ENCODE measurements at places on chromosomes 6 and 20. TPM values are rescaled to one million over a fixed set of nuclear protein-coding genes. Genes with fewer than 3 reads are reported as not detected.

HSPA12B gene
- total RNA-seq, result 3.4 TPM

DNA sequence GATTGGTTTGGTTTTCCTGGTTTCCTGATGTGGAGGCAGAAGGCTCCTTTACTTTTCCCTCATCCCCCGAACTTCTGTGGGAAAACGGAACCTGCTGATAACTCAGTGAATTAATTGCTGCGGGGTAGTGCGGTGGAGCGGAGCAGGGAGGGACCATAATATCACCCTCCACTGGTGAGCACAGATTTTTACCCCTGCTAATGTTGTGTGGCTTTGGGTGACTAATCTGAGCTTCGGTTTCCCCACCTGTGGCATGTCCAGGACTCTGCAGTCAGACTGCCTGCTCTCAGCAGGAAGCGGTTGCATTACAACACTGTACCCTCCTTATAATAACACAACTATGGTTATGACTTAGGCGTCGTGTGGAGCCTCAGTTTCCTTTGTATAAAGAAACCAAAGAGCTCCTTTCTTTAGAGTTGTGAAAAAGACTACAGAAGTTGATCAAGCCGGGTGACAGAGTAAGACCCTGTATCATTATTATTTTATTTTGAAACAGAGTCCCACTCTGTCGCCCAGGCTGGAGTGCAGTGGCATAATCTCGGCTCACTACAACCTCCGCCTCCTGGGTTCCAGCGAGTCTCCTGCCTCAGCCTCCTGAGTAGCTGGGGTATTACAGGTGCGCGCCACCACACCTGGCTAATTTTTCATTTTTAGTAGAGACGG, 2.2 kb upstream of the ID1 start:
- H3K27ac ChIP-seq, result no peak overlapping the region
- H3K4me1 ChIP-seq, result no peaks in the 10 kb centered on the region
- no peaks in the 10 kb centered on the region for H3K27me3 ChIP-seq
- H3K36me3 ChIP-seq, result no peaks in the 10 kb centered on the region
- no peak overlapping the region for H3K4me3 ChIP-seq

DNA sequence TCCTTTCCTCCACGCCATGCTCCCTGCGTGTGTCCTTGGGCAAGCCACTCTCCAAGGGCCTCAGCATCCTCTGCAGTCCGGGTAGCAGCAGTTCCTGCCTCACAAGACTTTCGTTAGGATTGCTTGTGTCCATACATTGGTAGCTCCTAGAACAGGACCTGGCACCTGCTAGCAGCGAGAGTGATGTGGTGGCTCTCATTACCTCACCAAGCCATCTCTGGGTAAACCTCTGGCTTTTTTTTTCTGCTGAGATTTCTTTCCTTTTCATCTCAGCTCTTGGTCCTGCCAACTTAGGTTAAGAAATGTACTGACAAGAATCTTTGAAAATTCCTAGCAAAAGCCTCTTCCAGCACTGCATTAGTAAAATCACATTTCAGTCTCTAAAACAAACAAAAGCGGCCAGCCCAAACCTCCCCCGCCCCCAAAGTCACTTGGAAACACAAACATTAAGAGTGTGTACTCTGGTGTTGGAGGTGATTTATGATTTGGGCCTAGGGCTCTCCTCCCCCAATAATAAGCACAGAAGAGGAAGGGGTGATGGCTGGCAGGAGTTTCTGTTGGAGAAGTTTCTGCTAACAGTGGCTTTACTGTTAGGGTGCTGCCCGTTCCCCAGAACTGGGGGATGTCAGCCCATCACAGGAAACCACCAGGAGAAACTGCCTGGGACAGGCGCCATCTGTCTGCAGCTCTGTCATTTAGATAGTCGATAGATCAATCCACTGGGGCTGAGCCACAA, 199.2 kb downstream of the CD83 start:
- DNase-seq, result no peak
- H3K27me3 ChIP-seq, result no peaks in the 10 kb centered on the region
- H3K4me3 ChIP-seq, result no peak overlapping the region
- no peaks in the 10 kb centered on the region for H3K36me3 ChIP-seq
- H3K27ac ChIP-seq, result no peak overlapping the region
- no peaks in the 10 kb centered on the region for H3K4me1 ChIP-seq

LIN28B gene
- total RNA-seq, result not detected

GRCh38 chr20:1001911-1002681, at the start of gene RSPO4:
Gene RSPO4, minus strand, starts transcription at chr20:1002311. Its CDS starts 147 bp downstream, at chr20:1002164.
- no peaks in the 10 kb centered on the region for H3K4me1 ChIP-seq
- H3K36me3 ChIP-seq, result no peaks in the 10 kb centered on the region
- no peak within 1 kb of the TSS for H3K27ac ChIP-seq
- H3K27me3 ChIP-seq, result peaks cover 41% of the 10 kb centered on the region

DNA sequence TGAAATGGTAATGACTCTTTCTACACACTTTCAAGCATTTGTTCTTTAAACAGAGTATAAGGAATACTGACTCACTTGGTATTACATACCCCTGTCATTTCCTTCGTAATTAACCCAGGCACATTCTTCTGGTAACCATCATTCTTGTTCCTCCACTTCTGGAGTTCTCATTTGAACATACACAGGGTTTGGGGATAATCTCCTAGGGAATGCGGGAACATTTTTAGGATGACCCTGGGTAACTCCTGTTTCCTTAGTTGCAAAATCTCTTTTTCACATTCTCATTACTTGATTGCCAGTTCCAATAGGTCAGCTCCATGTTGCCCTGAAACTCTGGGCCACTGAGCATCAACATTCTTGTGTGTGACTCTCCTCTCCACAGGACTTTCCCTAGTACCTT, 51.5 kb upstream of the E2F3 start:
- H3K4me1 ChIP-seq, result no peaks in the 10 kb centered on the region
- H3K36me3 ChIP-seq, result no peaks in the 10 kb centered on the region
- no peak overlapping the region for H3K4me3 ChIP-seq
- no peak for DNase-seq
- no peak overlapping the region for H3K27ac ChIP-seq

DNA sequence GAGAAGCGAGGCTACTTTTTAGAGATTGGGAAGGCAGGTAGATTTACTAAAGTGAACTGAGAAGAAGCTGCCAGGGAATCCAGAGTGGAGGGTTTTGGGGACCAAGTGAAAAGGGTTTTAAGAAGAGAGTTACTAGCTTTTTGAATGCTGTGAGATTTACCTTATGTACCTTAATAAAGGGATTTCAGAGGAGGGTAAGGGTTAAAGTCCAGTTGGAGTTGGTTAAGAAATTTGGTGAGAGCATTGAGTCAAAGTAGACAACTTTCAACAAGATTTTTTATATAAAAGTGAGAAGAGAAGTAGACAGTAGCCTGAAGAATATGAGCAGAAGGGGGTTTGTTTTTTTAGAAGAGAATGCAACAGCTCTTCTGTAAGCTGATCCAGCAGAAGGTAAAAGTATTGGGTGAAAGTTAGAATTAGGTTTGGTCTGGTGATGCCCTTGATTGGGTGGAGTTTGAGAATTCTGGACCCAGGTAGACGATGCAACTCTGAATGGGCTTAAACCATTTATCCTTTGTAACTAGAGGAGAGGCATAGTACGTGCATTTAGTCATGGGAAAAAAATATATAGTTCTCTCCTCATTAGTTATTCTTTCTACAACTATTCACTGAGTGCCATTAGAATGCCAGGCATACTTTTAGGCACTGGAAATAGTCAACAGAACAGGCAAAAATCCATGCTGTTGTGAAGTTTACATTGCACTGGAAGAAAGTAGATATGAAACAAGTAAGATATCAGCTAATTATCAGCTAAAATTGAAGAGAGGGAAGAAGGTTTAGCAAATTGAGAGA, 44.8 kb downstream of the ATRN start:
- DNase-seq, result no peak
- H3K27me3 ChIP-seq, result no peaks in the 10 kb centered on the region
- H3K27ac ChIP-seq, result no peak overlapping the region
- no peaks in the 10 kb centered on the region for H3K4me1 ChIP-seq
- H3K36me3 ChIP-seq, result no peaks in the 10 kb centered on the region

CD83 gene
- 118 TPM for total RNA-seq

IL20RA gene
- 8.6 TPM for total RNA-seq

DNA sequence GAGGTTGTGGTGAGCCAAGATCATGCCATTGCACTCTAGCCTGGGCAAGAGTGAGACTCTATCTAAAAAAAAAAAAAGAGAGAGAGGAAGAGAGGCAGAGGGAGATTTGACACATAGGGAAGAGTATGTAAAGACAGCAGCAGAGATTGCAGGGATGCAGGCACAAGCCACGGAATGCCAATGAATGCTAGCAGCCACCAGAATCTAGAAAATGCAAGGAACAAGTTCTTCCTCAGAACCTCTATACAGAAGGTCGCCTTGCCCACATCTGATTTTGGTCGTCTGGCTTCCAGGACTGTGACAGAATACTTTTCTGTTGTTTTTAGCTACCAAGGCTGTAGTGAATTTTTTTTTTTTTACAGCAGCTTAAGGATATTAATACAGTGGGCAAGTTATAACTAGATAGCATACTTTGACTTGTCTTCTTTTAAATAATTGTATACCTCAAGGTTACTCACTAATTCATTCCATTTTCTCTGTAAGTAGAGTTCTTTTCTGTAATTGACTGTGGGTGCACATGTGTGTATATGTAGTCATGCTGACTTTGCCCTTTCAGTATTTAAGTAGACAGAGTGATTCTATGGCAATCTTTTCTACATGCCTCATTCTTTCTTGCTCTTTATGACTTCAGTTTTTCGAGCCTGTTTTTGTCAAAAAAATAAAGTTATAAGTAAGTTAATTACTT, 402.2 kb downstream of the GJA1 start:
- no peak overlapping the region for H3K4me3 ChIP-seq
- H3K27ac ChIP-seq, result no peak overlapping the region
- DNase-seq, result no peak
- no peaks in the 10 kb centered on the region for H3K36me3 ChIP-seq
- H3K27me3 ChIP-seq, result no peaks in the 10 kb centered on the region
- no peaks in the 10 kb centered on the region for H3K4me1 ChIP-seq

OTOR gene
- total RNA-seq, result not detected

GRCh38 chr6:1235825-1236224, 76.1 kb upstream of the FOXQ1 start:
- H3K36me3 ChIP-seq, result no peaks in the 10 kb centered on the region
- no peak overlapping the region for H3K4me3 ChIP-seq
- no peak for DNase-seq
- no peaks in the 10 kb centered on the region for H3K27me3 ChIP-seq
- no peak overlapping the region for H3K27ac ChIP-seq
- H3K4me1 ChIP-seq, result no peaks in the 10 kb centered on the region

- no peaks in the 10 kb centered on the region for H3K27me3 ChIP-seq
- no peaks in the 10 kb centered on the region for H3K4me1 ChIP-seq
- no peak overlapping the region for H3K4me3 ChIP-seq
Observed at GRCh38 chr20:5895626-5896025, 54.7 kb downstream of the TRMT6 start.

- no peak for DNase-seq
- peaks cover 13% of the 10 kb centered on the region for H3K4me1 ChIP-seq
- no peaks in the 10 kb centered on the region for H3K27me3 ChIP-seq
- peak overlapping the region; percentile 69 for H3K27ac ChIP-seq
- H3K4me3 ChIP-seq, result no peak overlapping the region
Observed at GRCh38 chr20:44166477-44166876, 20.5 kb downstream of the JPH2 start.

- no peaks in the 10 kb centered on the region for H3K27me3 ChIP-seq
- DNase-seq, result no peak
- peaks cover 14% of the 10 kb centered on the region for H3K4me1 ChIP-seq
- H3K4me3 ChIP-seq, result no peak overlapping the region
- no peaks in the 10 kb centered on the region for H3K36me3 ChIP-seq
Observed at GRCh38 chr6:108242721-108243120, 18.1 kb downstream of the SNX3 start.

DNA sequence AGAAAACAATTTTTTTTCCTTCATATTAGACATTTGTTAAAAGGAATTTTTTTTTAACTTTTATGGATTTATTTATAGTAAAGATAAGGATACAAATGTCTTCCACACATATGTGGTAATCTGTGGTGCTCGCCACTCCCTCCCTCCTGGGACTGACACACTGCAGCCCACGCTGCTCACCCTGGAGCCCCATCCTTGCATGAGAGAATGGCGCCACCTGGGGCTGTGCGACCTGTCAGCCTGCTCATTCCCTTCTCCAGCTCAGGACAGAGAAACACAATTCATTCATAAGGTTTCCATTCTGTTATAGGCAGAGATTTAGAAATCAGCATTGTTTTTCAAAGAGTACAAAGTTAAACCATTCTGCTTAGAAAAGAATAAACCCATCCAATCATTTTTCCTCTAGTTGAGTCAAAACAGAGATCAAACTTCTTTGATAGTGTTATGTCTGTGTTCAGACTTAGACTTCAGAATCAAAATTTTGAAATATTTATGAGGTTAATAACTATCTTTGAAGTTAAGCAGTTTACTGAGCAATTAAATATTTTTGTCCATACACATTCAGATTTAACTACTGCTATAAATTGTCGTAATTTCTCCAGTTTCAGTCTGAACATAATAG, 42.8 kb upstream of the DYNLRB1 start:
- no peak for DNase-seq
- no peak overlapping the region for H3K27ac ChIP-seq
- no peak overlapping the region for H3K4me3 ChIP-seq
- no peaks in the 10 kb centered on the region for H3K4me1 ChIP-seq

MUCL3 gene
- total RNA-seq, result not detected

LY6G6F gene
- total RNA-seq, result not detected

DNA sequence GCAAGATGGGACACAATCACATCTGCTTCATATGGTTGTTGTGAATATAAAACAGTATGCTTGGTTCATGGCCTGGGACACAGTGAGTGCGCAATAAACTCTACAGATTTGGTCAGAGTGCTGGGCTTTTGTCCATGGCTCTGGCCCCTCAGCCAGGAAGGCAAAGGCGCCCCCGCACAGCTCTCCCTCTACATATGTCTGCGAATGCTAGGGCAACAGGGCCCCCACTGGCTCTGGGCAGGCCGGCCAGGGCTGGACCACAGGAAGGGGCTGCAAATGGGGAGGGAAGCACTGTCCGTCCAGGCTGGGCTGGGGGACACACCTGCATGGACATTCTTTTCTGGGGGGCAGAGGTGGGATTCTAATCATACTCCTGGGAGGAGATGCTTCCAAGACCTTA, 151.8 kb upstream of the MLN start:
- no peaks in the 10 kb centered on the region for H3K36me3 ChIP-seq
- H3K27me3 ChIP-seq, result no peaks in the 10 kb centered on the region
- no peaks in the 10 kb centered on the region for H3K4me1 ChIP-seq
- DNase-seq, result no peak

- H3K4me1 ChIP-seq, result no peaks in the 10 kb centered on the region
- no peak for DNase-seq
- H3K27ac ChIP-seq, result no peak overlapping the region
- no peaks in the 10 kb centered on the region for H3K27me3 ChIP-seq
- H3K36me3 ChIP-seq, result no peaks in the 10 kb centered on the region
- H3K4me3 ChIP-seq, result no peak overlapping the region
Observed at GRCh38 chr6:42322676-42323075, 105.0 kb upstream of the MRPS10 start.
